Stimulated activated CD4-positive, alpha-beta T cell treated with anti-CD3 and anti-CD28 coated beads, Interleukin-1b, Interleukin-23, amount 100 ng/mL, for 1 hour (primary cell): ENCODE measurements at places on chromosomes 12 and 14.

DNA sequence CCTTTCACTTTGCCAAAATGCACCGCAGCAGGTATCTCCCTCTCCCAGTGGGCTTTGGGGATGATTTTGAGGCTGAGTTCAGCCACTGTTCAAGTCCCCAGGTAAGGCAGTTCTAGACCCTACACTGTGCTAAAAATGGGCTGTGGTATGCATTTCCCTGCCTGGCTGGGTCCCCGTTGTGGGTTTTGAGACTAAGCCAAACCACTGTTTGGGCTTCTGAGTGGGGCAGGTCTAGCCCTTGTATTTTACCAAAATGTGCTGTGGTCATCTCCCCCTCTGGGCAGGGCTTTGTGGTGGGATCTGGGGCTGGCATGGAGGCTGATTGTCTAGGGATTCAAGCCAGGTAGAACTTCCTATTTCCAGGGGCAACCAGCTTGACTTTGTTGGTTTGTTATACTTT is 13.6 kb upstream of the OR4Q3 start:
- DNase-seq, result no peak

- no peak for DNase-seq
These were observed 39.8 kb downstream of the RNF34 start for GRCh38 chr12:121439715-121440114.

GRCh38 chr14:89236851-89237250 is 180.2 kb downstream of the FOXN3 start:
- DNase-seq, result no peak

- no peak for DNase-seq
These were observed 14.5 kb upstream of the NAV3 start for GRCh38 chr12:77816196-77816595.

- no peak for DNase-seq
These were observed 113.9 kb upstream of the USP15 start for GRCh38 chr12:62146318-62146717.

DNA sequence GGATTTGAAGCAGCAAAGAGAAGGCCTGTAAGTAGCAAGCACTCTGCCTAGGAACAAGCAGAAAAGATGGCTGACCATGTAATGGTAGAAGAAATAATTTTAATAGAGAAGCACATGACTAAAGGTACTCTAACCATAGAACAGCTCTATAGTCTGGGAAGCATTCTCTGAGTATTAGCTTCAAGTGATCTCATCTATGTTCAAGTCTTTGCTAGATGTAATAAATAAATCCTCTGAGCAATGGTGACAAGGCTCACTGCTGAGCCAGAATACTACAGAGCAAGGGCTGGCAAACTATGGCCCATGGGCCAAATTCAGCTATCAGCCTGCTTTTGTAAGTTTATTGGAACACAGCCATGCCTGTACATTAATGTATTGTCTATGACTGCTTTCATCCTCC is 84.8 kb downstream of the PEBP1 start:
- no peak for DNase-seq

GRCh38 chr12:120534703-120535655 is 823 bp downstream of the RNF10 start:
- DNase-seq, result no peak

DNA sequence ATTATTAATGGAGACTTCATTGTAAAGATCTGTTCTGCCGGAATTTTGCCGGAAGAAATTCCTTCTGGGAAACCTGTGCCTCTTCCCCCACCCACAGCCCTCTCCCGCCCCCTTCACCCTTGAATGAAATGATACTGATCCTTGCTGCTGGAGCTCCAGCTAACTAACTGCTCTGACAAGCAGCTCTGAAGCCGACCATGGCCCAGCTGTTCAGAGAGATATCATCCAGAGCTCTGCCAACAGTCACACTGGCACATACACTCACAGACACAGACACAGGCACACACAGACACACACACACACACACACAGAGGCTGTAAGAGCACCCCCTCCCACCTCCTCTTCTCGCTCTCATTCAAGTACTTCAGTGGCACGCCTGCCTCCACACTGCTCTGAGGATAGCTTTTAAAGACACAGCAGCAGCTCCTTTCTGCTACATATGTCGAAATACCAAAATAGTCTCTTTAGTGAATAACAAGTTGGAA is 88.6 kb downstream of the R3HDM2 start:
- no peak for DNase-seq

DNA sequence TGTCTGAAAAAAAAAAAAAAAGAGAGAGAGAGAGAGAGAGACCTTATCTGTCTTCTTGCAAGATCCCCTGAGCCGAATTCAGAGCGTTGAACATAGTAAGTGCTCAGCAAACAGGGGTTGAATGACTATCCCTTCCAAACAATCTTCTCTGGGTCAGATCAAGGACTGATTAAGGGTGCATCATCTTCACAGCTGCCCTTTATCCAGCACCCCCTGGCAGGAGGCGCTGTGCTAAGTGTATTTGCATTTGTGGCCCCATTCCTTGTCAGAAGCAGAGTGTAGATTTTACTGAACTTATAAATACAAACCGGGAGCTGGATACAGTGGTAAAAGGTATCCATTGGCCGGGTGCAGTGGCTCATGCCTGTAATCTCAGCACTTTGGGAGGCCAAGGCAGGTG is 8.8 kb upstream of the TRPV4 start:
- no peak for DNase-seq

GRCh38 chr12:106673141-106673540 is 90.3 kb downstream of the RFX4 start:
- no peak for DNase-seq

DNA sequence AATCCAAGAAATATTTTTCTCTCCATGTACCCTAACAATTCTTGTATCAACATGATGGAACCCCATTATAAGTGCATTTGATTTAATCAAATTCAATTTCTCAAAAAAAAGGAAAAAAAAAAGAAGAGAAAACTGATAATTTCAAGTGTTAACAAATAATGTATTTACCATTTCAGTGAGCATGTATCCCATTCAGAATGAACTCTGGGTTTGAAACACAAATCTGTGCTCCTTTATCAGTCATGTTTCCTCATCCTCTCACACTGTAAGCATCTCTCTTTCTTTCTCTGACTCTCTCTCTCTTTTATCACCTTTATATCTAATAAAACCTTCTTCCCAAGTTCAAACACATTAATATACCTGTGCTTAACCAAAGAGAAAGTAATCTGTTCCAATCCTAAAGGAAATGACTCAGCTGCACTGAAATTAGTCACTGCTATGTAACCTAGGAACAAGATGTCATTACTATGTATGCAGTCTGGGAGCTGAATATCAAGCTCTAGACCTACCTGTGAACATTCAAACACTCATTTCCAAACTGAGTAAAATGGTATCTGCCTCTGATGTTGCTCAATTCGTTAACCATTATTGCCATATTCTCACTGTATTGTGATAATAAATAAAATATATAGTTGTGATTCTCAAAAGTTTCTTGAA is 135.0 kb upstream of the LRIG3 start:
- no peak for DNase-seq
